Activated CD4-positive, alpha-beta memory T cell treated with anti-CD3 and anti-CD28 coated beads for 36 hours (primary cell): ENCODE measurements at places on chromosomes 2 and 18.

- no peak for DNase-seq
Measured at GRCh38 chr18:46958209-46958608, 40.8 kb downstream of the KATNAL2 start.

GRCh38 chr2:10036095-10036884 is 7.1 kb upstream of the KLF11 start:
- peak; percentile 77 for DNase-seq

DNA sequence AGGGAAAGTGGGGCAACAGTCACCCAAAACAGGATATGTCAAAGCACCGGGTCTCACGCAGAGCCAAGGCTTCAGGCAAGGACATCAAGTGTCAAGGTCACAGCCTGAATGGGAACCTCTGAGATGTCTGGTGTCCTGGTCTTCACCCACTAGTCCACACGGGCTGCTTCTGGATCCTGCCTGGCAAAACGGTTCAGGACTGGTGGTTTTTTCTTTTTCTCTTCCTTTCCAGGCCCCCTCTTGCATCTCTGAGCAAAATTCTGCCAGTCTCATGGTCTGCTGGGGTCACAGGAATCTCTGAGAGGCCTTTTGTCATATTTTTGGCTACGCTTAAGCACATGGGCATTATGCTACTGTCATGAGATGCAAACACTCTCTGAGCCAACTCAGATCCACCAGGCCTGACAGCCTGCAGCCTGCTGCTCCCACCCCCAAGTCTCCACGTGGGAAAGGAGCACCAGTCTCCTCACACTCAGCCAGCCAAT is 518.2 kb upstream of the ZEB2 start:
- no peak for DNase-seq

DNA sequence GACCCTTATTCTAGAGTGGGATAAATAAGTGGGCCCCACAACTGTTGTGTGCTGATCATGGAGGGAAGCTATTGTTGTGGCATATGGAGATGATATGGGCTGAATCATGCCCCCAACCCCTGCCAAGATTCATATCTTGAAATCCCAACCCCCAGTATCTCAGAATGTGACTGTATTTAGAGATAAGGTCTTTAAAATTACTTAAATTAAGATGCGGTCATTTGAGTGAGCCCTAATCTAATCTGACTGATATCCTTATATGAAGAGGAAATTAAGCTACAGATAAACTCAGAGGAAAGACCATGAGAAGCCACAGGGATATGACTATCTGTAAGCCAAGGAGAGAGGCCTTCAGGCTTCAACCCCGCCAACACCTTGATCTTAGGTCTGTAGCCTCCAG is 188.3 kb upstream of the RND3 start:
- DNase-seq: no peak

GRCh38 chr2:37529830-37530415 is 141.5 kb downstream of the CDC42EP3 start:
- no peak for DNase-seq

DNA sequence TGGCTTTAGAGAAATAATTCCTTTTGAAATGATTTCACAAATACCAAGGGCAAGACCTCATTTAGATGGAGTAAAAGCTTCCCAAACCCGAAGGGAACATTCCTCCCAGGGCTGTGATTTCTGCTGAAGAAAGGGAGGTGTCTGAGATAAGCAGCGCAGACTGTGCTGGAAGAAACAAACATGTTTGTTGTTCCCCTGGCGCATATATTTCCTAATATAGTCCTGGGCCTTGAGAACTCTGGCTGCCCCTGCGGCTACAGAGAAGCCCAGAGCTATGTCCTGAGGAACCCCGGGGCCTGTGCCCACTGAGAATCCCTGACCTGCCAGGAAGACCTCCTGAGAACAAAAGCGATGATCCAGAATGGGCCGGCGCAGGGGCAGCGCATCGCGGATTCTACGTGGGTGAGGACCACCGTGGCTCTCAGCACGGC is 372.6 kb upstream of the NT5C1B start:
- no peak for DNase-seq

DNA sequence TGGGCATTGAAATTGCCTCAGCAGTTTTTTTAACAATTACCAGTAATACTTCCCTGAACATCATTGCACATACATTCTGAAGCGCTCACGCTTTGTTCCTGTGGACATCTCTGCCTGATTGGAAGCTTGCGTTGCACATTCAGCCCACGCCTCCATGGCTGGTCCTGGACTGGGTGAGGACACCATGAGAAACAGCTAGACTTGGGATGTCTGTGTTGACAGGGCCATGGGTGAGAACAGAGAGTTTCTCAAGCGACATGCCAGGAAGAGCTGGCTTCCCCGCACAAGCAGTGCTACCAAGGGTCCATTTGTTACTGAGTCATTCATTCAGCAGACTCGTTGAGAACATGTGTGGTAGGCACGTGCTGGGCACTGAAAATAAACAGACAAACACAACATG is 166.3 kb downstream of the GBX2 start:
- DNase-seq: no peak

DNA sequence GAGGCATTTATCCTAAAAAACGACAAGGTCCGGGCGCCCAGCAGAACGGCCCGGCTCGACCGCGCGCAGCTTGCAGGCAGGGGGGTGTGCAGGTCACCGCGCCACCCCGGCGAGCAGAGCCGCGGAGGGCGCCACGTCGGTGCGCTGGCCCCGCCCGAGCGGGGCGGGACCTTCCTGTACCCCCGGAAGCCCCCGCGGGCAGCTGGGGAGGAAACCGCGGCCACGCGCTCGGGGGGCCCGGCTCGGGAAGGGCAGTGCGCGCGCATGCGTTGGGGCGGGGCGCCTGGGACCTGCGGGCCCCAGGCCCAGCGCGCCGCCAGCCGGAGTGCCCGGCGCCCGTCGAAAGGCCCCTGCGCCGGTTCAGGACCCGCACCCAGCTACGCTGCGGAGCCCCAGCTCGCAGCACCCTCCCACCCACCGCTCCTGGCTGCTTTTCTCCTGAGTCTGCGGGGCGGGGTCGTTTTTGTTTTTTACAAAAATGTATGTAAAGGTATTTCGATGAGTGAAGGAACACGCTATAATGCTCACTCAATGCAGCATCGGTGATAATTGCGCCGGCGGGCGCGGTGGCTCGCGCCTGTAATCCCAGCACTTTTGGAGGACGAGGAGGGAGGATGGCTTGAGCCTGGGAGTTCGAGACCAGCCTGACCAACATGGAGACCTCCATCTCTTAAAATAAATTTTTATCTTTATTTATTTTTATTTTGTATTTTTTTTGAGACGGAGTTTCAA is 47.7 kb upstream of the POMC start:
- peak; percentile 89 for DNase-seq

DNA sequence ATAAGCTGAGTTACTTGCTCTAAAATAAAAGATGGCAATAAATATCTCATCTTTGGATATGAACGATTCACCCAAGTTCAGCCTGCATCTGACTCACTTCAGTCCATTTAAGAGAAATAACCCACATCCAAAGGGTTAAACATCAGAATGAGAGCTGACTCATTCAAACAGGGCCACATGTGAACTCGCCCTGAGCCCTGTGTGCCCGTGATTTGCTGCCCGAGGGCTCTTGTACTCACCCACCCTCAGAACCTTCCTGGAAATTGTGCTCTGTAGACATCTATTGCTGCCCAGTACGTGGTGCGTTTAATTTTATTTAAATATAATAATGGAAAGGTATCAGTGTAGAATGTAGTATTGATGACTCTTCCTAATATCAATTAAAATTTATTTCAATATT is 66.9 kb upstream of the RBM44 start:
- DNase-seq: peak; percentile 81

DNA sequence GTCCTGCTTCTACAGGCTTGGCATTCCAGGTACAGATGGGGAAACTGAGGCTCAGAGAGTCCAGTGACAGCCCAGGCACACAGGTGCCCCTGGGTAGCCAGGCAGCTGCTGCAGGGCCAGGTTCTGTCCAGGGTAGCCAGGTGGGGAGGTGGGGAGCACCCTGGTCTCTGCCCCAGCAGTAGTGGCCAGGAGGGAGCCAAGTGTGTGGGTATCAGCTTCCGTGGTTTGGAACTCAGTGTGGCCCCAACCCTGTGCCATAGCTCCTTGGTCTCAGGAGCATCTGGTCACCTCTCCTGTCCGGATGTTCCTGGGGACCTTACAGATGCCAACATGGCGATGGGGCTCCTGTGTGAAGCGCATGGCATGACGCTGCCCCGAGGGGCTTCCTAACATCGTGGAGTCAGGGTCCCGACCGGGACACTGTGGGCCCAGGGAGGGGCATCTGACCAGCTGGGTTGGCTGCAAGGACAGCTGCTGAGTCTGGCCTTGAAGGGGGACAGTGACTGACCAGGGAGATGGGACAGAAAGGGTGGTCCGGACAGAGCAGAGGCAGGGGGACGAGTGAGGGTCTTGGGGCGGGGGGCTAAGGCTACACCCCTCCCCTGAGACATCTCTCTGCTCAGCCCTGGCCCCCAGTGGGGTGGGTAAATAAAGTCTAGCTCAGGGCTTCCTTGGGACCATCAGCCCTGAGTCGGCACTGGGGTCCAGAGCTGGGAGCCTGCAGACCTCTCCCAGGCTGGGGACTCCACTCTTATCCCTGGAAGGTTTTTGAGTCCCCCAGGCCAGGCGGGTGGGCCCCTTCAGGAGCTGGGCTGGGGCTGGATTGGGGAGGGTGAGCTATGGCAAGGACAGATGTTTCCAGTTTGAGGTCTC is 76.0 kb upstream of the SMAD7 start:
- DNase-seq: no peak

GRCh38 chr2:55759271-55759921 is 65.8 kb upstream of the PNPT1 start:
- DNase-seq: no peak

- DNase-seq: no peak
Measured at GRCh38 chr18:69785466-69785865, 162.2 kb downstream of the CD226 start.

- DNase-seq: no peak
Measured at GRCh38 chr2:169672406-169672805, 21.8 kb downstream of the CFAP210 start.

DNA sequence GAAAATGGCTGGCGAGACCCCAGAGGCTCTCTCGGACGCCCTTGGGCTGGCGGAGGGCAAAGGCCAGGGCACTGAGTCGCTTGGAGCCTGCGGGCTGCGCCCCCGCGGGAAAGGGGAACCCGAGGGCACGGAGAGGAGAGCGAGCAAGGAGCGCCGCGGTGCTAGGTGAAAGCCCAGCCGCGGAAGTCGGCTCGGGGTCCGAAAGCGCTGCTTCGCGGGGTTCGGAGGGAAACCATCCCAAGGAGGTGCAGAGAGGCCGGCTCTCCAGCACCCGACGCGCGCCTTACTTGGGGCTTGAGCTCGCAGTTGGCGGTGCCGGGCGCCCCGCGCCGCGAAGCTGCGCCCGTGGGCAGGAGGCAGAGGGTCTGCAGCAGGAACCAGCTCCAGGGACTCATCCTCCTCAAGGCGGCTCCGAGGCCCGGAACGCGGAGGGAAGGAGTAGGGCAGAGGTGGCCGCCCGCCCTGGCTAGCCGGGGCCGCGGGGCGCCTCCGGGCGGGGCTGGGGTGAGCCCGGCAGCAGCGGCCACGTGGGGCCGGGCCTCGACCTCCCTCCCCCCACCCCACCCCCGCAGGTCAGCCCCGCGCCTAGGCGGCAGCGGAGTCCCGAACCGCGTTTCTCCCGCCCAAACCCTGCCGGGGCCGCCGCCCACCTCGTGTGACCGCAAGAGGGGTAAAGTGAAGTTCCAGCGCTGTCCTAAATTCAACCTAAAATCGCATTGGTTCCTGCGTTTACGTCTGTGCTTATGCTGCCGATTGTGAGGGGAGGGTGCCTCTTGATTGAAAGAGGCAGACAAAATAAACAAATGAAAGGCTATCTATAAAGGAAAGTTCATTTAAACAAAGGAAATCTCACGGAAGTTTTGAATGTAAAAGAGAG is at the start of gene TRABD2A:
TSS of gene TRABD2A (minus strand) at position 440 of the 877 bp plus-strand sequence. CDS start at position 395, 45 bp downstream.
- DNase-seq: peak; percentile 76

- DNase-seq: no peak
Measured at GRCh38 chr2:113172721-113173541, 840 bp upstream of the PSD4 start.

DNA sequence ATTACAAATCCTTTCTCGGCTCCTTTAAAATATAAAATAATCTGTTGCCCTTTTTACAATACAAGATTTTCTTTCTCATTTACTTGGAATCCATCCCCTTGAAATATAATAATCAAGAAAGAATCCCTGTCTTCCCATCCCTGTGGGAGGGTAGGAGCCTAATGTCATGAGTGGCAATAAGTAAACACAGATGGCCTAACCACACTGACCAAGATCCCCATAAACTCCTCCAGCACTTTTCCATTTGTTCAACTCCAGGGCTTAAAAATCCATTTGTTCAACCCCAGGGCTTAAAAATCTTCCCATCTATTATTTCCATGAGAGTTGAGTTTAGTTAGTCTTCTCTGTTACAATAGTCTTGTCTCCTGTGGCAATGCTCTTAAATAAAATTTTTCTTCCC is 297.6 kb downstream of the CDH7 start:
- DNase-seq: no peak

- DNase-seq: no peak
Measured at GRCh38 chr2:200342654-200343053, 36.2 kb downstream of the SPATS2L start.

DNA sequence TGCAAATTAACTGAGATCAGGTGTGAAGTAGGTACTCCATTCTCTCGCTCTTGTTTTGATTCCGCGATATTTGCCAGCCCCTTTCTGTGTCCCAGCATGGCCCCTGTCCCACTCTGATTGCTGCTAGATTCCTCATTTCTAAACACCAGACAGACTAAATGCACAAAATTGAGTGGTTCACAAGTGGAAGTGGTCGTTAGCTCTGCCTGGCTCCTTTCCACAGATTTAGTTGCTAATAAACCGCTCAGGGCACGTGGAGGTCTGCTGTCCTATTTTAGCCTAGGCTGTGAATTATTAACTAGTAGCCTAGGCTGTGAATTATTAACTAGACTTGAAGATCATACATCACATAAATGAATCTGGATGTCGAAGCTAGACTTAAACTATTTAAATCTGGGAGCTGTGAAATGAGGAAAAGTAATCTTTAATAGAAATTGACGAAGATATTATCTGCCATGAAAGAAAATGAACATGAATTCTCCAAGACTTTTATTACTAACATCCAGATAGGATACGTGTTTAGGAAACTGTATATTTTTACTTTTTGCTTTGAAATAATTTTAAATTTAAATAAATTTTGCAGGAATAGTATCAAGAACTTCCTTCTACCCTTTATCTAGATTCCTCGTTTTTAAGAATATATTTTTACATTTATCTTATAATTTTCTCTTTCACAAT is 3.7 kb downstream of the IL1RL2 start:
- no peak for DNase-seq

- DNase-seq: no peak
Measured at GRCh38 chr2:223915071-223915470, 30.1 kb downstream of the WDFY1 start.
